Motor neuron (in vitro differentiated cells): ENCODE measurements at places on chromosomes 5 and 9. TPM values are rescaled to one million over a fixed set of nuclear protein-coding genes. Genes with fewer than 3 reads are reported as not detected.

DNA sequence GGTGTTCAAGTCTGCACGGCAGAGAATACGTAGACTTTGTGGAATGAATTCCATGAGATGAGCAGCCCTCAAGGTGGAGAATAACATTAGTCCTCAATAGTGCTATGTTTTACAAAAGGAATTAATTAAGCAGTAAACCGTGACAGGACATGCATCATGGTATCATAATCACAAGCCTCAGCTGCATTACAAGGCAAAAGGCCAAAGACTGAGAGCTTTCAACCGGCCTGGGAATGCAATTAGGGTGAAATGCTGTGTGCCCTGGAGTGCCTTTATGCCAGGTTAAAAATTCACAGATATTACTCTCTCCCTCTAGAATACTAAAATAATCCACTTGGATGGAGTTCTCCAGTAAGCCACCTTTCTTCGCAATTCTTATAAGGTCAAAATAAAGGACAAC is 270.6 kb downstream of the MLLT3 start:
- no peak for ATAC-seq

GRCh38 chr5:56110646-56111403 is 116.1 kb upstream of the IL6ST start:
- no peak for ATAC-seq

- peak; percentile 88 for ATAC-seq
Observed at GRCh38 chr5:14497311-14497710, 84.3 kb upstream of the OTULINL start.

DNA sequence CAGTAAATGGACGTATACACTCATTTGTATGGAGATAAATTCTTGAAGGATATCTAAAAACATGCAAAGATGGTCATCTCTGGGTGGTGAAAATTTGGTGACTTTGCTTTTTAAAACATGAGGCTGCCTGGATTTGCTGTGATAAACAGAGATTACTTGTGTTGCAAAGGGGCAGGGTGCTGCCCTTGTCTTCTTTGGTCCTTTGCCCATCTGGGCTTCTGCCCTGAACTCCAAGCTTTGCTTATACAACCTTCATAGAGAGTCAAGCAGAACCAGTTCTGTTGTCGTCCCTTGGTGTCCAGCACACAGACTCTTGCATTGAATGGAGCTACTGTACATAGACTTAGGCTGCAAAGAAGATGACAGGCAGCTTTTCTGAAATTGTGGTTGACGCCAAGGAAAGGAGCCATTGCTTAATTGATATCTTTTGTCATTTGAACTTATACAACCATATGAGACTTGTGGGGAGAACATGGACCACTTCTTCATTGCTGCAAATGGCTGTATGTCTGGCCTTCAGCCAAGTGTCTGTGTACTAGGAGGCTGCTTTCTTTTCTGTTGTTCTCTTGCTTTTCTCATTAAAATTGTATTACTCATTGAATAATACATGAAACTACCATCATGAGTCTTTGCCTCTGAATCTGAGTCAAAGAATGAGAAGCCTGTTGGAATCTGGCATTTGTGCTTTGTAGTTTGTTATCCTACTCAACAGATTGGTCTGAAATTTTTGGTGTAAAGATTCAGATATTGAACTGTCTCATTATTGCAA is 152.5 kb downstream of the DMRT2 start:
- no peak for ATAC-seq

DNA sequence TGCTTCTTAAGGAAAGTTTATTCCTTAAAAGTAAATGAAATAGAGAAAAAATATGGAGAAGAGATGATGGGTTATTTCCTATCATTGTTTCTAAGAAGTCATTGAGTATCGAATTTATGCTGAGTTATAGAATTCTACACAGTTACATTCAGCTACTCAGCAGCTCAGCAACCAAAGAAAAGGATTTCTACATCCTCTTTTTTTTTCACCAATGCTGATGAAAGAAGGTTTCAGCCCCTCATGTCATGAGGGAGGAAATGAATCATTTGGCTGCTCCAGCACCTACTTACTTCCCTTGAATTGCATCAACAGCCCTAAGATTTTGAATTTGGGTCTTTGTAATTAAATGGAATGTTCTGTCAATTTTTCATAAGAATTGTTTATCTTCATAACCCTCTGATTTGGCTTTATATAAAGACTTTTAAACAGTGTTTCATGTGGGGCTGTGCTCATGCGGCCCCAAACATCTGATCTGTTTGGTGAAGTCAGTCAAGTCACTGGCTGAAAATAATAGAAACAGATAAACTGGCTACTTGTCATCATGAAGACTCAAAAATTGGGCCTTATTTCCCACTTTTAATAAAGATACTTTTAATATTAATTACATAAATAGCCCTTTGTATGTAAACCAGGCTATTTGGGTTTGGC is 18.5 kb upstream of the SNX2 start:
- ATAC-seq: no peak

- ATAC-seq: no peak
Observed at GRCh38 chr5:103539376-103540330, 22.9 kb downstream of the NUDT12 start.

DNA sequence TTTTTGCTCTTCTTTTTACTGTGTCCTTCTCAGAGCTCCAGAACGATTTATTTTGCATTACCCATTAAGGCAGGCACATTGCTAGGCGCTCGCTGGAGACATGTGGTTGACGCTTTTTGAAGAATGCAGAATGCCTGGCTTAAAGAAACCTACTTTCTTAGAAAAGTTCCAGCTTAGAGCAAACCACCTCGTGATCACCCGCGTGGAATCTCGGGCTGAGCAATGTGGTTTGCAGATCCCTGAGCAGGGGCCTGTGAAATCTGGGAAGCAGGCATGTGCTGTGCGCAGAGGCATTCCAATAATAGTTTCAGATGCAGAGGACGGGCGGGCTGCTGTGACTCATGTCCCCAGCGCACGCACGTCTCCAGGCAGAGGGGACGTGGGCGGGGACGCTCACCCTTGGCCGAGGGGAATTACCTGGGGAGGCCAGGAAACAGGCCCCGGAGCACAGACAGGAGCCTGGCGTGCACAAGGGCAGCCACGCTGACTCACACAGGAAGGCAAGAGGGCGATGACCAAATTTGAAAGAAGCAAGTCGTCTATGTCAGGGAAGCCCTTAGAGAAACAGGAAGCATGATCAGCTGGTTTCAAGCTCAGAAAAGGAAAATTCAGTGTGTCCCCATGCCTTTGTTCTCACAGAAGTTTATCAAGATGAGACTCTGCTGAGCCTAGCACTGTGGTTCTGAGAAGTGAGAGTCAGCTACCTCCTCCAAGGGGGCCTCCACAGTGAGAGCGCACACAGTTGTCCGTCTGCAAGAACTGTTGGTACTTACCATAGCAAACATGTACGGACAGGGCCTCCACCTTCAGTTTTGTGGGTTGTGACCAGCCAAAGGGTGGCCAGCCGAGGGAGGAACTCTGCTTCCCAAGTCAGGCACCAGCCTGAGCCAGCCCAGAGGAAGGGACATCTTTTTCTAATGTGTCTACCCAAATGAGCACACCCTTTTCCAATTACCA is 218.6 kb downstream of the PIK3R1 start:
- peak; percentile 99 for ATAC-seq

DNA sequence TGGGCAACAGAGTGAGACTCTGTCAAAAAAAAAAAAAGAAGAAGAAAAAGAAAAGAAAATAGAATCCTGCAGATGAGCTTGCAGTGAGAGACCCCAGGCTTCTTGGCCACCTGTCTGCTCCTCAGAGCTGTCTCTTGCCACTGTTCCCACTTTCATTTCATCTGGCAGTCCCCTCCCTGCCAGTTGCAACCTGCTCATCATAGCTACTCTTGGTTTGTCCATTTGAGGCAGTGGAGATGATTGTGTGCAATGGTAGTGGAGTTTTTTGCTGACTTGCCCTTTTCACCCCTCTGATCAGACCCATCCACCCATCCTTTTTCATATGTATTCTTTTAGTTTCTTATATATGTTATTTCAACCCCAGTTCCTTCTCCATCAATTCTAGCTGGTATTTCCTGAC is 28.7 kb downstream of the ANKRD33B start:
- no peak for ATAC-seq

GRCh38 chr5:54882841-54883240 is 102.6 kb downstream of the ESM1 start:
- ATAC-seq: peak; percentile 40

GRCh38 chr5:96219580-96220281 is 213.3 kb downstream of the PCSK1 start:
- ATAC-seq: peak; percentile 37

- ATAC-seq: no peak
Observed at GRCh38 chr9:16132513-16132912, 579.7 kb downstream of the CCDC171 start.

DNA sequence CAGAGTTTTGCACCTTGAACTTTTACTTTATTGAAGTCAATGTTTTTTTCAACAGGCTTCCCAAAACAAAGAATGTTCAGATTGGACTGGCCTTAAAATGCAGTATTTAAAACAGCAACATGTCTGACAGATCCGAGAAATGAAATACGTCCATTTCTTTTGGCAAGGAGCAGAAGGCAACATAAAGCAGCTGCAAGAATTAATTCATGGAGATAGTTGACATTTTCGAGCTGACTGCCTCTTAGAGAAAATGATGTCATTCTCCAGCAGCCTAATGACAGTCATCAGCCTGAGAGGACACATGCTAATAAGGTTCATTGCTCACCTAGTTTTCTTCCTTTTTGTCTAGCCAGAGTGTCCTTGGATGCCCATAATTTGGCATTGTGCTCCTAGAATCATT is 232.2 kb upstream of the SEMA6A start:
- ATAC-seq: peak; percentile 92

GRCh38 chr5:122156724-122157325 is 27.5 kb downstream of the ZNF474 start:
- peak; percentile 57 for ATAC-seq

DNA sequence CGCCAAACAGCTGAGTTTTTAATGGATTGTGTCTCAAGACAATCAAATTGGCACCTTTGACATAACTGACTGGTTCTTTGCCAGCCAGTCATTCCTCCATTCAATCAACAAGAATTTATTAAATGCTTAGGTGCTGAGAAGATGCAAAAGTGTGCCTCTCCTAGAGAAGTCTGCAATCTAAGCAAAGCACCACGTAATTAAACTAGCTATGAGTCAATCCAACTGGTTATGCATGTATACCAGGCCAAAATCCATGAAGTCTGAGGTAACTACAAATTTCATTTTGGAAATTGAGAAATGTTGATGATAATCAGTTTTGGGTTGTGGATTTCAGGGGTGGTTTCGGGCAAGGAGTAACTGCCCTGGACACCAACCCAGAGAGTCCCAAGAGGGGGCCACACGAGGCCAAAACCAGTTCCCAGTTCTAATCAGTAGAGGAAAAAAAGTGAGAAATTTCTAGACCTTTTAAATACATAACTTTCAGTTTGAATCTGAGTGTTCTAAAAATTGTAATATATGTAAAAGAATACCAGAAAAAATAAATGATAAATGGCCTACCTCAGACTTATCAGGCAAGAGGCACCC is 92.6 kb downstream of the EFNA5 start:
- ATAC-seq: no peak

The RGS7BP gene
- total RNA-seq: 0.19 and 0.45 TPM in 2 replicates

The HTR1A gene
- 0.11 and 0.25 TPM in 2 replicates for total RNA-seq

The LCNL1 gene
- total RNA-seq: 0.93 and 1.9 TPM in 2 replicates

The ZCCHC9 gene
- 21.6 and 25.5 TPM in 2 replicates for total RNA-seq

The CATSPER3 gene
- 0.21 and 0.32 TPM in 2 replicates for total RNA-seq

The ANKRD20A1 gene
- total RNA-seq: 1.7 and 2.1 TPM in 2 replicates

The TRIM36 gene
- 0.43 and 0.87 TPM in 2 replicates for total RNA-seq

The IGFBPL1 gene
- 51.9 and 58.2 TPM in 2 replicates for total RNA-seq

The PDLIM4 gene
- total RNA-seq: 7.2 and 10.4 TPM in 2 replicates

The KIF24 gene
- total RNA-seq: 6.3 TPM in 2 replicates

The MED27 gene
- 22.0 and 22.5 TPM in 2 replicates for total RNA-seq

The GZMA gene
- not detected in 2 replicates for total RNA-seq
